Hepatocyte (in vitro differentiated cells): ENCODE measurements at places on chromosomes 2 and 18. TPM values are rescaled to one million over a fixed set of nuclear protein-coding genes. Genes with fewer than 3 reads are reported as not detected.

The XDH gene
- 4.0 and 6.7 TPM in 2 replicates for total RNA-seq

GRCh38 chr2:236161531-236161930 is 6.7 kb downstream of the GBX2 start:
- no peak overlapping the region for H3K27ac ChIP-seq
- no peaks in the 10 kb centered on the region for H3K36me3 ChIP-seq
- DNase-seq, result no peak
- no peak overlapping the region for H3K4me3 ChIP-seq

The CCDC74A gene
- 9.4 and 10.6 TPM in 2 replicates for total RNA-seq

DNA sequence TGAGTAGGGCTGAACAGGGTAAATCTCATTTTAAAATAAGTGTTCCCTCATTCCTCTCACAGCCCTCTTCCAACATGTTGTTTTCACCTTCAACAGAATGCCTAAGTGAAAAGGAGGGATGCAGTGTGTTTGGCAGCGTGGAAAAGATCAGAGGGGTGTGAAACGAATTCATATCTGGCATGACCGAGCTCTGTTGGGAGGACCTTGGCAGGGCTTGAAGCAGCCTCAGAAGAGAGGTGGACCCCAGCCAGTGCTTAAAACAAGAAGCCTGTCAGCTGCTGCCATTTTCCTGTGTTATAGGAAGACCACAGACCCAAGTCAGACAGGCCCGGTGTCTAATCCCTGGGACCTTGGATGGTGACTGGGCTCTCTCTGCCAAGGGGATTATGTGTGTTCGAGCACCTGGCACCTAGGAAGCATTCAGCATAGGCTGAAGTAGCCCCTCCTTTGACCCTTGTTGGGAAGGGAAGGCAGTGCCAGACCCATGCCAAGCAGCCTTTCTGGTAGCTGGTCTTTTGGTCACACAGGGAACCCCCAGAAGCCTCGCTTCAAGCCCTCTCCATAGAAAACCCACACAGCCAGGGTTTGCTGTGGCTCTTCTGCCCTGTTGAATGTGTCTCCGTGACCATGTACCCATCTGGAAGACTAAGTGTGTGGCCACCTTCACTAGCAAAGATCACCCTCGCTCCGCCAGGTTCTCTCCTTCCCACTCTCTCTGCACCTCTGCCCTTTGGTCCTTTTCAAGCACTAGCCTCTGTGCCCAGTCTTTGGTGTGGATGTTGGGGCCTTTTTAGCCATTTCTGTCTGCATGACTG is 87.5 kb upstream of the ST3GAL5 start:
- no peaks in the 10 kb centered on the region for H3K27me3 ChIP-seq
- H3K36me3 ChIP-seq, result no peaks in the 10 kb centered on the region
- H3K4me3 ChIP-seq, result no peak overlapping the region
- no peaks in the 10 kb centered on the region for H3K4me1 ChIP-seq

The TRABD2A gene
- total RNA-seq, result 2.2 and 4.1 TPM in 2 replicates
